ENCODE measurements at places on chromosomes 4 and X.

DNA sequence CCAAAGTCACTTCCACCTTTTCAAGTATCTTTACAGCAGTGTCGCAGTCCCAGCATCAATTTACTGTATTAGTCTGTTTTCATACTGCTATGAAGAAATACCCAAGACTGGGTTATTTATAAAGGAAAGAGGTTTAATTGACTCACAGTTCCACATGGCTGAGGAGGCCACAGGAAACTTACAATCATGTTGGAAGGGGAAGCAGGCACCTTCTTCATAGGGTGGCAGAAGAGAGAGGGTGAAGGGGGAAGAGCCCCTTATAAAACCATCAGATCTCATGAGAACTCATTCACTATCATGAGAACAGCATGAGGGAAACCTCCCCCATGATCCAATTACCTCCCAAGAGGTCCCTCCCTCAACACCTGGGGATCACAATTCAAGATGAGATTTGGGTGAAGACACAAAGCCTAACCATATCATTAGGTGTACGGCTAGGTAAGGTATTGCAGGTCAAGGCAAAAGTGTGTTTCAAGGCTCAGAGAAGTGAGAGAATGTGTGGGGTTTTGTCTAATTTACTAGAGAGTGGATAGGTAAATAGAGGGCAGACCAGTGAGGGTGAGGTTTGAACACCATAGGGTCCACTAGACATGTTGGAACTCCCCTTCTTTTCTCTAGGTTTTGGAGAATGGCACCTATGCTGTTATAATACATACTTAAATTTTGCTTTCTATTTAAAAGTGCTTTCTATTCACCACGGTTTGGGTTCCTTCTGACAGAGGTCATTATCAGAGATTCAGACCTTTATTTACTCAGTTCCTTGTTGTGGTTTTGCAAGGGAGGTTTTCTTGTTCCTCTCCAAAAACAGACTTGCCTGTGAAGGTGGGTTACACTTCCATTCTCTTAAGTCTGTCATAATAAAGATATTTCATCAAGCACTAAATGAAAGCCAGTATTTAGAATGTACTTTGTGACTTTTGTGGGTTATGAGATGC lies 186.6 kb downstream of the CPEB2 start:
- DNase-seq: no peak

DNA sequence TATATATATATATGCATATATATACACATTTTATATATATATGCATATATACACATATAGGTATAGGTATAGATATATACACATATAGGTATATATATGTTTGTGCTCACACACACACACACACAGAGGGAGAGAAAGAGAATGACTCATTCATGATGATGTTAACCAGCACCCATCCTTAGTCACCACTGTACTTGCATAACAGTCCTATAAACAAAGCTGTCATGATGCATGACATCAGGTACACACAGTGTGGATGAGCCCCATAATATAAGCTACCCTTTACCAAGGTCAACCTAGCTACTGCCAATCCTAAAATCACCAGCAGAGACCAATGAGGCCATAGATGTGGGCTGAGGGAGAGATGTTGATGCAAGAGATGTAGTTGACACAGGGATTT lies 1408.0 kb downstream of the RAPGEF2 start:
- DNase-seq: no peak

DNA sequence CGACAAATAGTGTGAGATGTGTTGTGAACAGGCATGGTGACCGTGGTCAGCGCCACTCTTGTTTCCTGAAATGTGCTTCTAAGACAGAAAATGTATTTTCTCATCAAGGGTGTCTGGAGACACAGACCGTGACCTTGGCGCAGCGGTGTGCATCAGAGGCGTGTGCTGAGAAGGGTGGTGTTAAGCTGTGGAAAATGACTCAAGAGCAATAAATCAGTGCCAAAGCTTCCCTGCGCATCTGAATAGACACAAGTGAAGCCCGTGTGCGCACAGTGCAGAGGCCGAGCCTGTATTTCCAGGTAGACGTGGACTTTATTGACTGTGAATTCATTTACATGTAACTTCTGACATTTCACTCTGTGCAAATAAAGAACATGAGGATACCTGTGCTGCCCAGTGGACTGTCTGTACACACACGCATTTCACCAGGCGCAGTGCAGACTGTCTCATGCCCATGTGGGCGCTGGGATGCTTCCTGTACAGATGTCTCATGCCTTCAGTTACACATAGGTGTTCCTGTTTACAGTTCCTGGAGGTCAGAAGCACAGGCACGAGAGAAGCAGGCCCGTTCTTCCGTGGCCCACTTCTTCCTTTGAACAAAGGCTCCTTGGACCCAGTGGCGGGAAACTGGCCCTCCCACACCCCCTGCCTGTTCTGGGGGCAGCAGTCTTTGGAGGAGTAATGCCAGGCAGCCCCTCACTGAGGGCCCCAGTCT lies 31.9 kb downstream of the NSG1 start:
- DNase-seq: no peak

DNA sequence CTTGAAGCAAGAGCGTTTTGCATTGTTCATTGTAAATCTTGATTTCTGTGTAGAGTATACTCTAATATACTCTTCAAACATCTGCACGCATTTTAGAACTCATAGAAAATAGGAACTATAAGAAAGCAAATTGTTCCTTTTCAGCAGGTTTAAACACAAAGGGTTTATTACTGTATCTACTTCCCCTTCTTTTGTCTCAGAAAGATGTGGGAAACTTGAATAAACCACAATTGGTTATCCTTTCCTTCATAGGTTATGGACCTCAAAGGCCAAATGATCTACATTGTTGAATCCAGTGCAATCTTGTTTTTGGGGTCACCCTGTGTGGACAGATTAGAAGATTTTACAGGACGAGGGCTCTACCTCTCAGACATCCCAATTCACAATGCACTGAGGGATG lies 46.0 kb upstream of the GUCY1B1 start:
- no peak for DNase-seq

DNA sequence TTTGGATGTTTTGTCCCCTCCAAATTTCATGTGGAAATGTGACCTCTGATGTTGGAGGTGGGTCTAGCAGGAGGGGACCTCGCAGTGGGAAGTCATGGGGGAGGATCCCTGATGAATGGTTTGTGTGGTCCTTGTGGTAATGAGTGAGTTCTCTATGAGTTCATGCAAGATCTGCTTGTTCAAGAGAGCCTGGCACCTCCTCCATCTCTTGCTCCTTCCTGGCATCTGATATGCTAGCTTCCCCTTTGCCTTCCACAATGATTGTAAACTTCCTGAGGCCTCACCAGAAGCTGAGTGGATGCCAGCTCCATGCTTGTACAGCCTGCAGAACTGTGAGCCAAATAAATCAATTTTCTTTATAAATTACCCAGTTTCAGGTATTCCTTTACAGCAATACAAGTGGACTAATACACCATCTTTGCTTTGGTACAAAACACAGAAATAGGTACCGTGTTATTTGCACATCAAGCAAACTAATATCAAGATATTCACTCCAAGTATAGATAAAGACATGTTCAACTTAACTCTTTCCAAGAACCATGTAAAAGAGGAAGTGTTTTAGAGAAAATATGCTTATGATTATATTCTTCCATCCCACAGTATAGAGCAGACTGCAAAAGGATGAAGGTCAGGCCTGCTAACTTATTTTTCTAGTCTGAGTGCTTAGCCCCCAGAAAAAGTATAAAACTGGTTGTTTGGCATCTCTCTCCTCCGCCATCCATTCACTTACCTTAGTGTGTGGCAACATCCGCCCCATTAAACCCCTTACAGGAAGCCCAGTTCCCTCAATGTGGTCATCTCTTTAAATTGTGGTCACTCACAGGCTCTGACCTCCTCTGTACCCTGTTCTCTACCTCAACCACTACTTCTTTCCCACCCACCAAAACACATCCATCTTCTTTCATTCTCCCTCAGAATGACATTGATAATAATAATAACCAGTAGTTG lies 6.7 kb downstream of the ARAP2 start:
- DNase-seq: no peak

- no peak for DNase-seq
These were observed 265.4 kb downstream of the RAPGEF2 start for GRCh38 chr4:159368320-159368719.

GRCh38 chr4:147644471-147644870 lies 27.3 kb downstream of the TMEM184C start:
- no peak for DNase-seq

DNA sequence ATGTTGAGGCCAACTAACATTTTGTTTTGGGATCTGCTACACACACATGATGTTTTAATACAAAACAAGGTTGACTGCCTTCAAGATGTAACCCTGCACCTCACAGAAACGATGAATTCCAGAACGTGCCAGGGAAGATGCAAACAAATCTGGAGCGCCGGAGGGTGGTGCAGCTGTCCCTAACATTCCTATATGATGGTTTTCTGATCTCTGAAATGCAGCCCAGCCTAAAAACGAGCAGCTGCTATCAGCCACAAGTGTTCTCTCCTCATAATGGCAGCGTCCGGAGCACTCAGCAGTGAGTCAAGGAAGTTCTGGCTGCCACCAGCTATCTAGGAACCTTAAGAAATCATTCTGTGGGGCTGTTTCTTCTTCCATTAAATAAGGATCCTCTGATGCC lies 333.4 kb downstream of the NR3C2 start:
- DNase-seq: no peak

DNA sequence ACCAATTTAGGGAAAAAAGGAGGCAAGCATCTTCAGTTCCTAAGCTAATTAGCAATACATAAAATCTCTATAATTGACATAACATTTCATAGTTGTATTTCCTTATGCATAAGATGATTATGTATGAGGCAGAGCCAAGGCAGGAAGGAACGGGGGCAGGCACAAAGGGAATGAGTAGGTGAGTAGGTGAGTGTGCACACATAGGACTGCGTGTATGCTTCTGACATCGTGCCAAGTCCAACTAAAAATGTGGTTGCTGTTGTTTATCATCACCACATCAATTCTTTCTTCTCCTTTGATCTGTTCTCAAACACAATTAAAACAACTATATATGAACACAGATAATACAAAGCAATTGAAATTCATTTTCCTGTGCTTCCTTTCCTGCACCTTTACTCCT lies 131.2 kb downstream of the UNC5C start:
- DNase-seq: no peak

DNA sequence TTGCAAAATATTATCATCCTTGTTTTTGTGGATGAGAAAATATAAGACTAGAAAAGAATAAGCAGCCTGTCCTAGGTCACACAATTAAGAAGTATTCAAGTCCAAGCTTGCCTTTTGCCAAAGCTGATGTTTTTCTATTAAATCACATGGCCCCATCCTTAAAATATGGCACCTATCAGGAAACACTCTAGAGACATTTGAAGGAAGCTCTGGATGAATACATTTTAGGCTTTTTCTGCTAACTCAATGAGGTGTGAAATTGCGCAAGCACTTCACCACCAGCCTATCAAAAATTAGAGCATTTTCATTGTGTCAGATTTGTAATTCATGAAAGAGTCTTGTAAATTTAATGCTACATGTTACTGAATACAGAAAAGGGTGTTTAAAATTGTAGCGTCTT lies 251.1 kb upstream of the MAD2L1 start:
- no peak for DNase-seq

- no peak for DNase-seq
These were observed 47.0 kb downstream of the TEX13B start for GRCh38 chrX:107935200-107935599.

DNA sequence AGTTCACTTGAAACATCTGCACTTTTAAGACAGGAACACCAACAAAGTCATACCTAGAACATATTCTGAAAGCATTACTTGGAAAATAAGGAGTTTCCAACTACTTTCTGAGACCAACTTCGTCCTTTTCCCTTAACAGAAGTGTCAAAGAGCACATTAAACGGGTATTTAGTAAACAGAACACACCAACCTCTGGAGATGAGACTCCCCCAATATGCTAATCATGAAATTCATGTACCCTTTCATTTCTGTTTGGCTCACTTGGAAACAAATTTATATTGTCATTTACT lies 69.2 kb downstream of the NOCT start:
- no peak for DNase-seq

DNA sequence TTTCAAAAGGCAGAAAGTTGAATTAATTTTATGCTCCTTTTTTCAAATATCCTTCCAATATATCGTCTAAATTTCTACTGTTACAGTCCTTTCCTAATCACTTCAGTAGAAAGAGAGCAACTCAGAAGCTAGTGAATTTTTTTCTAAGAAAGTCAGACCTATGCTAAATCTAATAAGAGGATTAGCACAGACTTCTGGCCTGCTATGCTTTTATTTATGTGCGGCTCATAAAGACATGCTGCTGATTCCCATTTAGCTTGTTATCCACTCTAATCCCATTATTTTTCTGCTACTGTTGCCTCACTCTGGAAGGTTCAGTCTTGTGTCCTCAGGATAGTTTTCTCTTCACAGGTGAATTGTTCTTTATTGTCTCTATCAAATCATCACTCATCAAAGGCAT lies 473.5 kb upstream of the FAM241A start:
- no peak for DNase-seq

DNA sequence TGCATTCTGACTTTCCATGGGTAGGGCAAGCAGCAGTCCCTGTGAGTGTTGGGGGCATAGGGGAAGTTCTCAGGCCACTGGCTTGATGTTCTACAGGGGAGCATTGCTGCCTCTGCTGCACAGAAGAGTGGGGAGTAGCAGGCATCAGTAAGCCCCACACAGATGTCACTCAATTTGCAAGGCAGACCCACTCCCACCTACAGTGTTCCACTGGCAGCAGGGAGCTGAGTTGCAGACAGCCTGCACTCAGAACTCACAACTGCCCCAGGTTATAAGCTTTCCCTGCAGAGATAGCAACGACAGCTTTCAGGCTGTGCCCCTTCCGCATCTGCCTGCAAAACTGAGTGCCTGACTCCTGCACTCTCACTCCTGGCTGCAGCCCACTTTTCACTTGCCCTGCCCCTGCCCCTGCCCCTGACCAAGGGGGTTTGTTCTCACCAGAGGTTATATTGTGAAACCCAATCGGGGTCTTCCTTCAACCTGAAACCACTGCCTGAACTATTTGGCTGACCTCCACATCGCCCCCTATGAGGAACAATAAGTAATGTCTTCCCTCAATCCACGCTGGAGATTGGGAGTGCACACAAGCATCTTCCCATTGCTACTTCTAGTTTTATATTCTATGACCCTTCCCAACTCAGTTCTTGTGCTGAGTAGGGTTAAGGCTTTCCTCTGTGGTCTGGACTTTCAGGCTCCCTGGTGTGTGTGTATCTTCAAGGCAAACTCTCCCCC lies 227.4 kb upstream of the CXorf51B start:
- no peak for DNase-seq

- DNase-seq: no peak
These were observed 46.9 kb downstream of the JADE3 start for GRCh38 chrX:46959101-46959500.

DNA sequence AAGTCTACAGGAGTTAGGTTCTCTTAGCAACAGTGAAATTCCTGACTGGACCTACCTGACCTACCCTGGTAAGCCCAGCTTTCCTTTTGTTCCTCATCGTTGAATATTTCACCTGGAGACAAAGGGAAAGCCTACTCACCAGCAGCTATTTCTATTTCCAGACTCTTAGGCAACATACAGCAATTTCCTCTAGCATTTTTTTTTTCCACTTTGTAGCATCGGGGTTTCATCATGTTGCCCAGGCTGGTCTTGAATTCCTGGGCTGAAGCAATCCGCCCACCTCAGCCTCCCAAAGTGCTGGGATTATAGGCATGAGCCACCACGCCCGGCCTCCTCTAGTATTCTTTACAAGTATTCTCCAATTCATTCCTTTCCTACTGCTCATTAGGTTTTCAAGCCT lies 6.8 kb upstream of the S100G start:
- peak; percentile 41 for DNase-seq
